Amygdala (tissue), 56 donors: ENCODE measurements at places on chromosomes 2 and 18.

DNA sequence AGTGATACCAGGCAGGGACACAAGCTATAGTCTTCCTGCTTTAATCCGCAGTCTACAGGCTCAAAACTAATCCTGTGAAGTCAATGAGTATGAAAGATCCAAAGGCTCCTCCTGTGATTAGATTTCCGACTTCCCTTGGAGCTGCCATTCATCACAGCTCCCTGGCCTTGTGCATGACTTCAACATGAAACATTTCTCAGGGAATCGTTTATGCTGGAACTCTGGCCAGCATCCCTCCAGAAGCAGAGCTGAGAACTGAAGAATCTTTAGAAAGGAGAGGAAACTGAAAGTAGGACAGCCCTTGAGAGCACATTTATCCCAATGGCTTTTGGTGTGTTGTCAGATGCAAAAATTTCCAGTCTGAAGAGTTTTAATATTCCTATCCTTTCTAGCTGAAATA, 84.3 kb upstream of the SESTD1 start:
- no peak for DNase-seq

DNA sequence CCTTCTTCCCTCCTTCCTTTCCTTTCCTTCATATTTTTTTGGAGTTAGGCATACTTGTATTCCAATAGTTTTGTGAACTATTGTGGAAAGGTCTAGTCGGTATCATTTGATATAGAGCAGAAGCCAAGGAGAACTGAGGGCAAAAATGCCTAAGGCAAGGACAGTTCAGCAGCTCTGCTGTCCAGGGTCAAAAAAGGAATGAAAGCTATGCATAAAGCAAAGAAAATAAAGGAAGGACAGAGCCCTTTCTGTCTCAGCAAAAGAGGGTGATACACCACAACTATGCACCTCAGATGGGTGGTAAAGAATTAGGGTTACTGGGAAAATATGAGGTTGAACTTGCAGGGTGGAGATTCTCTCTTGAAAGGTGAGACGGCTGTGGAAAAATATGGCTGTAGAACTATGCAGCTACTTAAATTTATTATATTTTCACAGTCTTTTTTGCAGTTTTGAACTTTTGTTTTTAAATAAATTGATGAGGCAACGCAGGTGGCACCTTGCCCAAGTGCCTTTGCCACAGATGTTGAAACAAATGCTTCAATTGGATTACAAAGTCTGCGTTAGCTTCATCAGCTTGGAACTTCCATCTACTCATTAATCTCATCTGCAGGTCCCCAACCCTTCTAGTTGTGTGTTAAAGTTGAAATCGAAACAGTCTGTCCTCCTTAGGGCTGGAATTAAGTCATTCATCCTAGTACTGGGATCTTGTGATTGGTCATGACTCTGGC, 20.8 kb downstream of the LHCGR start:
- DNase-seq = no peak

DNA sequence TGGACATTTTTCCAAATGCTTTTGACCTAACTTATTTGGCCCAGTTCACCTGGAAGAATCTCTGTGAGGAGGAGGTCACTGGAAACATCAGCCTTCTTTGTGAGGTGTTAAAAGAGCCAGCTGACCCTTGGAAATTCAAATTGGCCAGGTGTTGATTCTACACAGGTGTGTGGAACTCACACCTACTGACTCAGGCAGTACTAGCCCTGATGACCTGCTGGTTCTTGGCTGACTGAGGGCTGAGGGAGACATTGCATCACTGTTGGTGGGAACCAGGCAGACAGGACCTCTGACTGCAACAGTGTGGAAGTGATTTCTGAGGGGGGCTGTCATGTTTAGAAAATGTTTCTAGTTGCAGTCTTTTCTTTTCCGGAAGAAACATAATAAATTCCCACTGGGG, 242.2 kb upstream of the LRRTM1 start:
- DNase-seq = no peak

- DNase-seq = no peak
Observed at GRCh38 chr2:40244251-40244650, 207.6 kb downstream of the SLC8A1 start.

DNA sequence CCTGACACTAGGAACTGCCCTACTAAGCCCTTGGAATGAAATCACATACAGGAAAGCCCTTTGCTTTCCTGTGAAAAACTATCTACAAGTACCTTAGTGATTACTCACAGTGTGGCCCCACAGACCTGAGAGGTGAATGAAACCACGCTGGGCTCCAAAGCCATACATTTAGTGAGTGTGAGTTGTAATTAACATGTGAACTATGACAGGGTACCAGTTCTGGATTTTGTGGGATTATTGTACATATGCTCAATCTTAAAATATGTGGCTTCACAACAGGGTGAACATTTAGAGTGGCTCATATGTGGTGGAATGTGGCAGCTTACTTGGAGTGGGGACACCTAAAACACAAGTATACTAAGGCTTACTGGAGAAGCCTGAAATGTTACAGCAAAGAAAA, 12.3 kb downstream of the KCTD1 start:
- no peak for DNase-seq

DNA sequence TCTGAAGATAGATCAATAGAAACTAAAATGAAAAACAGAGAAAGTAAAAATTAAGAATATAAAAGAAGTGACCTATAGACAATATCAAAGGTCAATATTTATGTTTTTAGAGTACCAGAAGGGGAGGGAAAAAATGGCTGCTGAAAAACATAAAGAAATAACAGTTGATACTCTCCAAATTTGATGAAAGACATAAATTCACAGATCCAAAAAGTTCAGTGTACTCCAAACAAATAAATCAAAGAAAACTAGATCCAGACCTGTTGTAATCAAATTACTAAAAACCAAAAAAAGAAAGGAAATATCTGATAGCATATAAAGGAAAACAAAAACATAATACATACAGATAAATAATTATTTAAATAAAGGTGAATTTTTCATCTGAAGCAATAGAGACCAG, 1689.1 kb upstream of the TMEFF2 start:
- no peak for DNase-seq

- no peak for DNase-seq
Observed at GRCh38 chr2:217481577-217481976, 521.2 kb downstream of the TNS1 start.

- DNase-seq = no peak
Observed at GRCh38 chr2:66237803-66238379, 197.0 kb upstream of the MEIS1 start.

- DNase-seq = no peak
Observed at GRCh38 chr2:8412082-8412481, 269.8 kb upstream of the ID2 start.

DNA sequence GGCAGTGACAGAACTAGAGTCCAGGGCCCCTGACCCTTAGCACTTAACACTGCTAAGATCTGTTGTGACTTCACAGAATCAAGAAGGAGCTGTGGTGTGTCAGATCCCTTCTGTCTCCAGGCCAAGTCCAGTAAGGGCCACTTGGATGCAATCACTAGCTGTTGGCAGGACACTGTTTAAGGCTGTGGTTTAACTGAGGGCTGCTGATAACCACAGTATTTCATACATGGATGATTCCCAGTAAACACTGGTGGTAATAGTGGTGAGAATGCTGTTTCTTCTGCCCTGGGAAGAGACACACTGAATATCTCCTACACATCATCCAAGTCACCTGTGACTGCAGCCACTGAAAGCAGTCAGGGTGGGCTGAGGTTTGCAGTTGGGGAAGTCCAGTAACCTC, 77.7 kb upstream of the FBXO11 start:
- DNase-seq = no peak

- DNase-seq = no peak
Observed at GRCh38 chr2:96082211-96083063, 33.9 kb downstream of the ADRA2B start.

DNA sequence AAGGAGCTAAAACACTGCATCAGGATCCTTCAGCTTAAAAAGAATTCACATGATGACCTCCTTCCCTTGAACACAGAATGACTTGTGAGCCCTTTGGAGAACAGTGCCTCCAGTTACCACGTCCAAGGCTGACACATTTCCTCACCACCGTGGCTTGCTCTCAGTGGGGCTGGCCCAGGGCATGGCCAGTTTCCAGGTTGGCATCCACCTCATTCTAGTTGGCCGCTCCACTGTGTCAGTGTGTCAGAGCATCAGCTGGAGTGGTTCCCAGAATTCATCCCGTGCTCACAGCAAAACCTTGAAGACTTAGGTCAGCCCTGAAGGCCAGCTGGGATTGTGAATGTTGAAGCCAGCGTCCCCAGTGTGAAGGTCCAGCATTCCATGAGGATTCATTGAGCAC, 158.5 kb downstream of the INSIG2 start:
- DNase-seq = no peak

- DNase-seq = no peak
Observed at GRCh38 chr2:62186156-62186905, 9.6 kb upstream of the B3GNT2 start.

DNA sequence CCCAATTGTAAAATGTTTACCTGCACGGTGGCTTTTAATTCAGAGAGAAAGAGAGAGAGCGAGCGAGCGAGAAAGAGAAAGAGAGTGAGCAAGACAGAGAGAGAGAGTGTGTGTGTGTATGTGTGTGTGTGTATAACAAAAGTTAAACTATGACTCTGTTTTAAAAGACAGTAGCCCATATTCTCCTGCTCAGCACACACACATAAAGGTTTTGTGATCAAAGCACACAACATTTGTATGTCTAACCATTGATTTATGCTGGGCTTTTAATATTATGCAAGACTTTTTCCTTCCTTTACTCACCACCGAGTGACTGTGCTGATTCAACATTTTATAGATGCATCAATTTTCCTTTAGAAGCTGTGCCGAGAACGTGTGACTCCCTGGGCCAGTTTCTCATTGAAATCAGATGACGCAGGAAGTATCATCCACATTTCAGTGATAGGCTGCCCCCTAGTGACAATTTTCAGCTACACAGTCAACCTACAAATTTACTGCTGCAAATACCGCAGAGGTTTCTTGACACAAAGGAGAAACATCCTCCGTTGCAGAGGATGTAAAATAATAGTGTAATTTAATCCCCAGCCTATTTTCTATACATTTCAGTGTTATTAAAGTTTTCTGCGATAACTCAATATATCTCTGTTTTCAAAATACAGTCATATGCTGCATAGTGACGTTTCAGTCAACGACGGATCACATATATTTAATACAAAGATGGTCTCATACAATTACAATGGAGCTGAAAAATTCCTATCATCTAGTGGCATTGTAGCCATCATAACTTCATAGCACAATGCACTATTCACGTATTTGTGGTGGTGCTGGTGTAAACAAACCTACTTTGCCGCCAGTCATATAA, 165.9 kb upstream of the TANK start:
- DNase-seq = peak; percentile 26

- no peak for DNase-seq
Observed at GRCh38 chr18:62659698-62660097, 55.6 kb upstream of the PHLPP1 start.

GRCh38 chr2:17133052-17133671, 385.1 kb downstream of the RAD51AP2 start:
- no peak for DNase-seq

DNA sequence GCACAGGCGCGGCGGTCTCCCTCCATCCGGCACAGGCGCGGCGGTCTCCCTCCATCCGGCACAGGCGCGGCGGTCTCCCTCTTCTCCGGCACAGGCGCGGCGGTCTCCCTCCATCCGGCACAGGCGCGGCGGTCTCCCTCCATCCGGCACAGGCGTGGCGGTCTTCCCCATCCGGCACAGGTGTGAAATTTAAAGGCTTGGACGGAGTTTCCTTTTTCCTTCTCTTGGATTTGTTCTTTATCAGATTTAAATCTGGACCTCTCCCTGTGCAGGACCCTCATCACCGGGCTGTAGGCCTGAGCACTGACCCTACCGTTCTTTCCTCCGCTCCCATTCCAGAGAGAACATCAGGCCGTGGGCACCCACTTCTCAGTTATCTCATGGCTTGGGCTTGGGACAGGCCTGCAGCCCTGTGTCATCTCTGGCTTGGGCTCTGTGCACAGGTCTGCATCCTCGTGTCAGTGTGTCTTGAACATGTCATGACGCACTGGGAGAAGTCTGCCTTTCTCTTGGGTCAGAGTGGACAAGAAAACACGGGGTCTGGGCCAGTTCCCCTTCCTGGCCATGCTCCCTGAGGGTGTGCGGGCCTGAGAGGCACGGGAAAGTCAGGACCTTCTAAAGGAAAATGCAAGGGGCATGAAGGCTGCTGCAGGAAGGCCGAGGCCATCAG, 53.9 kb upstream of the PXDN start:
- no peak for DNase-seq

DNA sequence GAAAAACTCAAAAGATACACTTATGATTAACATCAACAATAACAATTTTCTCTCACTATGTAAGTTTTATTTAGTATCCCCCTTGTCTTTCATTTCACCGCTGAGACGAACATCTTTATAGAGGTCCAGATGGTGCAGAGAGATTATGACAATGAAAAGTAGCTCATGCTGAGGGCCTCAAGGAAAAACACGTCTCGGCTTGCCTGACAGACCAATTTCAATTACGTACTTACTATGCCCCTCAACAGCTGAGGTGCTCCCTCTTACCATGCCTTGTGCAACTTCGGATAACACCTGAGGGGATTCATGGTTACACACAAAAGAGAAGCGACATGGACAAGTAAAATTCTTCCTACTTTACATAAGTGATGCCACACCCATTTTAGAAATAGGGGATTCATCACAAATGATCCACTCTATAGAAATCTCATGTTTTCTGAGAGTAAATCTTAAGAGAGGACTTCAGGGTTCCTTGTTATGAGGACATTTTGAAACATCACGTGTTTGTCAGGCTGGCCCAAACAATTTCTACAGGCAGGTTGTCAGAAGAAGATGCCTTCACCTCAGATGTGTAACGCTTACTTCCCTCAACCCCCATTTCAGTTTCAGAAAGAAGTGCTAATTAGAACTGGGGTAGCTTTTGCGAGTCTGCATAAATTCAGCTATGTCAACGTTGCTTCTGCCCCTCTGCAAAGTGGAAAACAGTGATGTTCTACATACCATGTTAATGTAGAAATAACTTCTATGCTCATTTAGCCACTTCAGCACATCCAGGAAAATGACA, 191.4 kb downstream of the NRXN1 start:
- DNase-seq = no peak

GRCh38 chr2:156565066-156565710, 129.0 kb downstream of the GPD2 start:
- DNase-seq = no peak

DNA sequence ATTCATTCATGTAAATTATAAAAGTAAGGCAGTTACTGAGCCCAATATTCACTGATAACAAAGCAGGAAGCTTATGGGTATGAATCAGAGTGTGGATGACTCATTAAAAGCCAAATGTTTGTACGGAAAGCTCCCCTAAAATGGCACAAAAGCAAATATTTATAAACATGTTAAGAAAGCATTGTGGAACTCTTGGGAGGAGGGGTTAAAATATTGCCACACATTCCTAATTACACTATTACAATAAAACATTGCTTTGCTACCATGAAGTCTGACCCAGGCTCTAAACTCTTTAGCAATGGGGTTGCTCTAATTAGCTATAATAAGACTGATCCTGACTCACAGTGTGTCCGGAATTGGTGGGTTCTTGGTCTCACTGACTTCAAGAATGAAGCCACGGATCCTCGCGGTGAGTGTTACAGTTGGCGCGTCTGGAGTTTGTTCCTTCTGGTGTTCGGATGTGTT, 110.9 kb downstream of the NAB1 start:
- no peak for DNase-seq

GRCh38 chr2:127721978-127722355, 20.7 kb downstream of the SFT2D3 start:
- DNase-seq = no peak

- DNase-seq = no peak
Observed at GRCh38 chr2:237075749-237076599, 9.7 kb upstream of the COPS8 start.
